ENCODE measurements at places on chromosomes 5 and 9. TPM values are rescaled to one million over a fixed set of nuclear protein-coding genes. Genes with fewer than 3 reads are reported as not detected.

DNA sequence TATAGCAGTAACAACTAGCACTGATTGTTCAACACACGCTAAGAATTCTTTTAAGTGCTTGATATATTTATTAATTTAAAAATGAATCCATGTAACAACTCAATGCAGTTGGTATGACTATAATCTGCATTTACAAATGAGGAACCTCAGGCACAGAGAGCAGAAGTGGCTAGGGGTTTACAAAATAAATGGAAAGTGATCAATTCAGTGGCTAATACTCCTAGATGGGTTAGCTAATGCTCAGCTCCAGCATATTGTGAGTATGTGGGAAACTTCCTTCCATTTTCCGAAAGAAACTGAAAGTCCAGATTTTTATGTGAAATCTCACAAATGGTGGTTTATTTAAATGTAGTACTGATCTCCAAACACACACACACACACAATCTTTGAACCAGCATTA lies 128.0 kb downstream of the RFX3 start:
- no peak for DNase-seq

The EPB41L4A gene
- 1.5 TPM for total RNA-seq

The GAPT gene
- total RNA-seq: 0.49 TPM

DNA sequence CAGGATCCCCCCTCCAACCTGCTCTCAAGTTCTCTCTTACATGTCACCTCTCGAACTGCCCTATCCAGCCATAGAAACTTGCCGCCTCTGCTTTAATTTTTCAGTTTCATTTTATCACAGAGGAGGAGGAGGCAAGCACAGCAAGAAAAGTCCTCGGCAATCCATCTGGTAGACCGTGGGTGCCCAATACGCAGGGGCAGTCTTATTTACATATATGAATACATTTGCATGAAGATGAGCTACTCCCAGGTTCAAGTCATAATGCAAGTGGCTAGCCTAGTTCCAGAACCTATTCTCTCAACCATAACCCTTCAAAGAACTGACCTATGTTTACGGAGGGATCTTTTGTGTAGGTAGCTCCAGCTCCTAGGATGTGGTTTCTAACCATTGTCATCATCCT lies 223.2 kb upstream of the PANK3 start:
- DNase-seq: no peak

The SLC6A7 gene
- total RNA-seq: not detected

DNA sequence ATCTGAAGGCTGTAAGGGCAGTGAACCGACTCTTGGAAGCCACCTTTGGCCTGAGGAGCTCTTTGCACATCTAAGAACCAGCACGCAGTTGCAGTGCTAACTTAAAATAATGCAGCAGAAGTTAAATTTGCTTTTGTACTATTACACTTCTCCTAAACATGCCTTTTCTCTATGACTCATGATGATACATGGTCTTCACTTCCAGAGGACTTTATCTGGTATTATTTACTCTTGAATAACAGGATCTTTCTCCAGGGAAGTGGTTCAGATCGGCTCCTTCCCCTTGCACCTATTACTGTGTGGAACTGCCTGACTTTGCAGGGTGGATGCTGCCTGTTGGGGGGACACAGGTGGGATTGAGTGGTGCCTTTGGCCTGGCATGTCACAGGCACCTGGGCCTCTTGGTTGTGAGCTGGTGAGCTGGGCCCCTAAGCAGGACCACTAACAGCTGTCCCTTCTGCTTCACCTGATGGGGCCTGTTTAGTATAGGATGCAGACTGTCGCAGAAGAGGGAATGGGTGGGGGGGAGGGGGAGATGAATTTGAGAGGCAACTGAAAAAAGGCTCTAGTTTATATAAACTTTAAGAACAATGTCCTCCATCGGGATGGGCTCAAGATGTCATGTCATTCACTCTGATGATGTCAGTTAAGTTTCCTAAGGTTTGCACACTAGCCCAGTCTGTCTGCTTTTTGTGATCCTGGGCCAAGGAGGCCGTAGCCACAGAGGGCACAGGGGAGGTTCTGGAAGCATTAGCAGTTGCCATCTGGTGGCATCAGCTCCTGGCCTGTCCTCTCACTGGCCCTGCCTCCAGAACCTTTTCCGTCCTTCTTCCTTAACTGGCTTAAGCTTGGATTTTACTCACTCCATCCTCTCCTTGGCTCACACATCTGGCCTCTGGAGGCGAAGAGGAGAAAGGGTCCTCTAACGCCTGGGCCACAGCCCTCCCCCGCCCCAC lies 33.9 kb upstream of the GABBR2 start:
- no peak for DNase-seq
